ENCODE measurements at places on chromosomes 13 and 19. TPM values are rescaled to one million over a fixed set of nuclear protein-coding genes. Genes with fewer than 3 reads are reported as not detected.
A peak's percentile ranks its signal among the peaks of the same experiment; 100 is the strongest.

GRCh38 chr13:18951412-18951811, 230.2 kb downstream of the TUBA3C start:
- no peaks in the 10 kb centered on the region for H3K4me1 ChIP-seq
- no peak overlapping the region for H3K4me3 ChIP-seq
- no peak for DNase-seq

DNA sequence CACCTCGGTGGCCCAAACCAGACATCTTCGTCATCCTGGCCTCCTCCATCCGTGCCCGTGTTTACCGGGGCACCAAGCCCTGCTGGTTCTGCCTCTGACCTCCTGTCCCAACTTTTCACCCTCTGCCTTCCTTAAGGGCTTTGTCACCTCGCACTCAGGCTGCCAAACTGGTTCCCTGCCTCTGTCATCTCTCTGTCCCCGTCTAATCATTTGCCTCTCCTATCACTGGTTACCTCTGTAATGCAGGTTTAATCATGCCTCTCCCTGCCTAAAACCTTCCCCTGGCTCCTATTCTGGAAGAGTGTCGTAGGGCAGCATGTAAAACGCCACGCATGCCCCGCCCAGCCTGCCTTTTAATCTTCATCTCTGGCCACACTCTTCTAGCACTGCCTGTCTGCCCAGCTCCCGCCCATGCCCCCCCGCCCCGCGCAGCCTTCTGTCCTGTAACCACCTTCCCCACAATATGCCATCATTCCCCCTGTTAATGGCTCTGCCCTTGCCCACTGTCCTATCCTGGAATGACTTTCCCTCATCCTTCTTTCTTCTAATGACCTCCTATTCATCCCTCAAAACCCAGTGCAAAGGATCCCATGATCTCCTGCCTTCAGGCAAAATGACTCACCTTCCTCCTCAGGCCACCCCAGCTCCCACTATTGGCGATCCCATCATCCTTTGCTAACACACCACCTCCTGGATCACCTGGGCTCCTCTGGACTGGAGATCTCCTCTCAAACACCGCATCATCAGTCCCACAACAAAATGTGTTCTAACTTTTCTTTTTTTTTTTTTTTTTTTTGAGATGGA, 66.7 kb downstream of the PEX11G start:
- H3K27ac ChIP-seq, result no peak overlapping the region
- DNase-seq, result no peak
- H3K4me1 ChIP-seq, result no peaks in the 10 kb centered on the region
- no peaks in the 10 kb centered on the region for H3K27me3 ChIP-seq
- no peaks in the 10 kb centered on the region for H3K36me3 ChIP-seq

GRCh38 chr19:50002386-50002960, 22.7 kb downstream of the VRK3 start:
- no peak overlapping the region for H3K27ac ChIP-seq
- H3K4me3 ChIP-seq, result no peak overlapping the region
- H3K27me3 ChIP-seq, result no peaks in the 10 kb centered on the region
- H3K36me3 ChIP-seq, result peaks cover 37% of the 10 kb centered on the region
- H3K4me1 ChIP-seq, result no peaks in the 10 kb centered on the region
- DNase-seq, result no peak

- peak overlapping the region; percentile 56 for H3K27ac ChIP-seq
- no peaks in the 10 kb centered on the region for H3K36me3 ChIP-seq
- no peak overlapping the region for H3K4me3 ChIP-seq
These were observed 278.0 kb downstream of the KLF5 start for GRCh38 chr13:73336773-73337172.

- DNase-seq, result no peak
- H3K27me3 ChIP-seq, result no peaks in the 10 kb centered on the region
- no peaks in the 10 kb centered on the region for H3K36me3 ChIP-seq
- no peaks in the 10 kb centered on the region for H3K4me1 ChIP-seq
- no peak overlapping the region for H3K4me3 ChIP-seq
- H3K27ac ChIP-seq, result no peak overlapping the region
These were observed 116.7 kb downstream of the SOX1 start for GRCh38 chr13:112183532-112184090.

DNA sequence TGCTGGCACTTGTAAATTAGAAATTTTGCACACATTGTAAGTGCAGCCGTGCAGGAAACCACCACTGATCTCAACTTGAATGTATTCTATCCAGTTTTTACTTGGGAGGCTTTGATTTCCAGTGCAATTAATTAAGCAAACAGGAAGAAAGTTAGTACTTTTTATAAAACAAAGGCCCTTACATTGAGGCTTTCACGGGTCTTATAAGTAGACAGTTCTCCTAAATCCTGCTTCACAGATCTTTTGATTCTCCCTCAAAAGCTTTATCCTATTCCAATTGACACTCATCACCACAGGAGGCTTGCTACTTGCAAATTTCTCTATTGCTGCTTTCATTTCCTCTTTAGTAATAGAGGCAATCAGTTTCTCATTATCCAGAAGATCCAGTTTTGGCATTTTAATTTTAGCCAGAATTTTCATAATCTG, 90.1 kb downstream of the ERCC5 start:
- no peak overlapping the region for H3K4me3 ChIP-seq
- DNase-seq, result no peak
- H3K27ac ChIP-seq, result no peak overlapping the region
- no peaks in the 10 kb centered on the region for H3K36me3 ChIP-seq
- peaks cover 4% of the 10 kb centered on the region for H3K27me3 ChIP-seq

Gene RASAL3
- 1.5 TPM for total RNA-seq

DNA sequence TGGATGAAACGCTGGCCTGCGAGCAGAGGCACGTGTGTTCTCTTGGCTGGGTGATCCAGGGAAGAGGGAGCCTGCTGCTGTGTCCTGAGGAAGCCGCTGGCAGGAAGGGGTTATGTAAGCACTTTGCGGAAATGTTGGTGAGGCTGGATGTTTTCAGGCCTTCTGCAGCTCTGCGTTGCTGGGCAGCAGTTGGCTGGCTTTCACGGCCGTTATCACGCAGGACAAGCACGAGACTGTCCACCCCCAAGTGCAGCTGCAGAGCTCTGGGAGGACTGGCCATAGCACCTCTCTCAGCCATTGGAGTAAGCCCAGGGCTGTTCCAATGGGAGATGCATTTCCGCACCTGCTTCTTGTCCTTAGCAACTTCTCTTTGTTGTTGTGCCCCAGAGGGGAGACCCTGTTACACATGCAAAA, 146.9 kb upstream of the SOX21 start:
- peak overlapping the region; percentile 16 for H3K27ac ChIP-seq
- no peaks in the 10 kb centered on the region for H3K36me3 ChIP-seq
- no peaks in the 10 kb centered on the region for H3K4me1 ChIP-seq
- H3K27me3 ChIP-seq, result no peaks in the 10 kb centered on the region
- no peak overlapping the region for H3K4me3 ChIP-seq

GRCh38 chr13:113028336-113029060, 59.5 kb downstream of the MCF2L start:
- H3K4me1 ChIP-seq, result peaks cover 12% of the 10 kb centered on the region
- no peak for DNase-seq
- H3K36me3 ChIP-seq, result no peaks in the 10 kb centered on the region

Gene ZNF470
- 2.8 TPM for total RNA-seq

DNA sequence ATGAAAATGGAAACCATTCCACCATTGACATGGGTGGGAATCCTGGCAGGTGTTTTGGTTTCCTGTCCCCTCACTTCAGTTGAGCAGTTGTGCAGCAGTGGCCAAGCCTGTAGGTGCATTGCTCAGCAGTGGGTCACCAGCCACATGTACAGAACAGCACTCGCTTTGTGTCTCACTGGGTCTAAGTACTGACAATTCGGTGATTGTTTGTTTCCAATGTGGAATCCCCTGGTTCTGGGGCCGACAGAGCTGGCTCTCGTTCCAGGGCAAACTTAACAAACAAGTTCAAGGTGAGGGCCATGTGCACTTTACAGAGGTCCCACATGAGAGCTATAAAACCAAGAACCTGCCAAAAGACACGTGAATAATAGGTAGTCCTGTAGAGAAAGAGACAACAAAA, 54.1 kb upstream of the SPATA13 start:
- H3K4me1 ChIP-seq, result peaks cover 3% of the 10 kb centered on the region
- H3K4me3 ChIP-seq, result no peak overlapping the region
- no peaks in the 10 kb centered on the region for H3K27me3 ChIP-seq
- peak overlapping the region; percentile 32 for H3K27ac ChIP-seq

Gene ZNF85
- 0.75 TPM for total RNA-seq

GRCh38 chr19:50224986-50225747, 21.7 kb downstream of the MYH14 start:
- H3K27me3 ChIP-seq, result no peaks in the 10 kb centered on the region
- no peak overlapping the region for H3K27ac ChIP-seq
- no peak for DNase-seq
- peaks cover 26% of the 10 kb centered on the region for H3K36me3 ChIP-seq
- no peak overlapping the region for H3K4me3 ChIP-seq
- no peaks in the 10 kb centered on the region for H3K4me1 ChIP-seq

DNA sequence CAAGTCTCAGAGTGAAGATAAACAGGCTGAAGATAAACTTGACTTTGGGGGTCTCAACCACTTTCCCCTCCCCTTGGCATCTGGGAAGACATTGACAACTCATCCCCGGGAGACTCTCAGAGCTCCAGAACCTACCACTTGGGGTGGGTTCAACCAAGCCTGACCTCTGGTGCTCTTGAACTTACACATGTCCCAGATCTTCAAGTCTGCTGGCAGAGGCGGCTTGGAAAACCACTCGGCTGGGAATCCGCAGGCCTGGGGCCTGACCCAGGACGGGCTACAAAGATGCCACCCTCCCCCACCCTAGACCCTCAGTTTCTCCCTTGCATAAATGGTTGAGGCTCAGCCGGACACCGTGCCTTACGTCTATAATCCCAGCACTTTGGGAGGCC, 512 bp downstream of the LRRC8E start:
- peaks cover 13% of the 10 kb centered on the region for H3K4me1 ChIP-seq
- no peaks in the 10 kb centered on the region for H3K36me3 ChIP-seq
- no peak for DNase-seq
- no peaks in the 10 kb centered on the region for H3K27me3 ChIP-seq
- no peak overlapping the region for H3K27ac ChIP-seq

Gene ZSCAN4
- total RNA-seq, result not detected

GRCh38 chr13:48400090-48400694, 12.7 kb downstream of the LPAR6 start:
- H3K36me3 ChIP-seq, result no peaks in the 10 kb centered on the region
- no peak for DNase-seq
- no peak overlapping the region for H3K4me3 ChIP-seq
- no peaks in the 10 kb centered on the region for H3K4me1 ChIP-seq

DNA sequence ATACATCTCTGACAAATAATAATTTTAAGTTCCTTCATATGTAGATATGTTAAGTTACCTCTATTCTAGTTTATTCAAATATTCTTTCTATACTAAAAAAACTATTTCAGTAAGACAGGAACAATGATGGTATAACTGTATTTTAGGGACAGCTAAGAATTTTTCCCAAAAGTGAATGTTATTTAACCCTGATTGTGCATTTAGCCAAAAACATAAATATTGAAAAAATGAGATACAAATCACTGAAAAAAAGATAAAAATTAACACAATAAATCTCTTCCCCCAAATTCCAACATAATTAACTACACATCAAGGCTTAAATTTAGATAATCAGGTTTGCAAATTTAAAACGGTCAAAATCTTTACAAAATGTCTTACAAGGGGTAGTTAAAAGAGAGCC, 58.1 kb downstream of the KCNRG start:
- no peaks in the 10 kb centered on the region for H3K36me3 ChIP-seq
- DNase-seq, result no peak
- H3K4me3 ChIP-seq, result no peak overlapping the region
- no peaks in the 10 kb centered on the region for H3K27me3 ChIP-seq
- peaks cover 6% of the 10 kb centered on the region for H3K4me1 ChIP-seq

DNA sequence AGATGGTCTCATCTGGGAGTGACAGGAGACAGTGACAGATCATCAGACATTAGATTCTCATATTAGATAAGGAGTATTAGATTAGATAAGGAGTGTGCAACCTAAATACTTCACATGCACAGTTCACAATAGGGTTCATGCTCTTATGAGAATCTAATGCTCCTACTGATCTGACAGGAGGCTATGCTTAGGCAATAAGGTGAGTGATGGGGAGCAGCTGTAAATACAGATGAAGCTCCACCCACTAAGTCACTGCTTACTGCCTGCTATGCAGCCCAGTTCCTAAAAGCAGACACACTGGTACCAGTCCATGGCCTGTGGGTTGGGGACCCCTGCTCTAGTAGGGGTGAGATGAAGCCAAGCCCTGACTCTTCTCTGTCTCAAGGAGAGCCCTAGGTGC, 10.0 kb upstream of the IGFL3 start:
- H3K27ac ChIP-seq, result no peak overlapping the region
- no peaks in the 10 kb centered on the region for H3K27me3 ChIP-seq
- H3K36me3 ChIP-seq, result no peaks in the 10 kb centered on the region
- DNase-seq, result no peak

DNA sequence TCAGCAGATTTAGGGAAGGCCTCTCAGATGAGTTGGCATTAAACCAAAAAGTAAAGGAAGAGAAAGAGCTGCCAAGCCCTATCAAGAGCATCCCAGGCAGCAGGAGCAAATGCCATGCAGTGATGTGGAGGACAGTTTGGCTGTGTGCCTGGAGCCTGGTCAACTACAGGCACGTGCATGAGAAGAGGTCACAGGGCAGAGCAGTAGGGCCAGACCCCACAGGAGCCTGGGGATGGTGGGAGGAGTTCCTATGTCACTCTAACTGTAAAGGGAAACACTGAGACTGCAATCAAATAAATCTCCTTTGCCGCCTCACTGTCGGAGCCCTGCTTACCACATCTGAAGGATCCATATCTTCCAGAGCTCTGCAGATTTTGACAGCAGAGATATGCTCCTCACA, 240.5 kb downstream of the ENOX1 start:
- no peak for DNase-seq
- no peaks in the 10 kb centered on the region for H3K4me1 ChIP-seq
- H3K4me3 ChIP-seq, result no peak overlapping the region
- H3K36me3 ChIP-seq, result no peaks in the 10 kb centered on the region

Gene SLC7A9
- total RNA-seq, result 16.3 TPM

DNA sequence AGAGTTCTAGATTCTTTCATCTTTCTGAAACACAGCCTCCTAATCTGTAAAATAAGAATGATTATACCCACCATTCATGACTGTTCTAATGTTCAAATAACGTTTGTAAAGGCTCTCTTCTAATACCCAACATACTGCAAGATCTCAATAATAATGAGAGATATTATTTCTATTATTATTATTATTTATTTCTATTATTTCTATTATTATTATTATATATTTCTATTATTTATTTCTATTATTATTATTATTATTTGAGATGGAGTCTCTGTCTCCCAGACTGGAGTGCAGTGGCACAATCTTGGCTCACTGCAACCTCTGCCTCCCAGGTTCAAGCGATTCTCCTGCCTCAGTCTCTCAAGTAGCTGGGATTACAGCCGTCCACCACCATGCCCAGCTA, 395.5 kb downstream of the EFNB2 start:
- no peaks in the 10 kb centered on the region for H3K4me1 ChIP-seq
- H3K27me3 ChIP-seq, result no peaks in the 10 kb centered on the region
- H3K27ac ChIP-seq, result no peak overlapping the region
- H3K36me3 ChIP-seq, result no peaks in the 10 kb centered on the region
- H3K4me3 ChIP-seq, result no peak overlapping the region

Data from liver (tissue), 10 donors.